ENCODE measurements at places on chromosomes 1 and 21. TPM values are rescaled to one million over a fixed set of nuclear protein-coding genes. Genes with fewer than 3 reads are reported as not detected.

- no peak for DNase-seq
Measured at GRCh38 chr1:7373251-7373650, 397.8 kb upstream of the VAMP3 start.

GRCh38 chr1:90509225-90510048, 207.7 kb downstream of the BARHL2 start:
- DNase-seq: no peak

DNA sequence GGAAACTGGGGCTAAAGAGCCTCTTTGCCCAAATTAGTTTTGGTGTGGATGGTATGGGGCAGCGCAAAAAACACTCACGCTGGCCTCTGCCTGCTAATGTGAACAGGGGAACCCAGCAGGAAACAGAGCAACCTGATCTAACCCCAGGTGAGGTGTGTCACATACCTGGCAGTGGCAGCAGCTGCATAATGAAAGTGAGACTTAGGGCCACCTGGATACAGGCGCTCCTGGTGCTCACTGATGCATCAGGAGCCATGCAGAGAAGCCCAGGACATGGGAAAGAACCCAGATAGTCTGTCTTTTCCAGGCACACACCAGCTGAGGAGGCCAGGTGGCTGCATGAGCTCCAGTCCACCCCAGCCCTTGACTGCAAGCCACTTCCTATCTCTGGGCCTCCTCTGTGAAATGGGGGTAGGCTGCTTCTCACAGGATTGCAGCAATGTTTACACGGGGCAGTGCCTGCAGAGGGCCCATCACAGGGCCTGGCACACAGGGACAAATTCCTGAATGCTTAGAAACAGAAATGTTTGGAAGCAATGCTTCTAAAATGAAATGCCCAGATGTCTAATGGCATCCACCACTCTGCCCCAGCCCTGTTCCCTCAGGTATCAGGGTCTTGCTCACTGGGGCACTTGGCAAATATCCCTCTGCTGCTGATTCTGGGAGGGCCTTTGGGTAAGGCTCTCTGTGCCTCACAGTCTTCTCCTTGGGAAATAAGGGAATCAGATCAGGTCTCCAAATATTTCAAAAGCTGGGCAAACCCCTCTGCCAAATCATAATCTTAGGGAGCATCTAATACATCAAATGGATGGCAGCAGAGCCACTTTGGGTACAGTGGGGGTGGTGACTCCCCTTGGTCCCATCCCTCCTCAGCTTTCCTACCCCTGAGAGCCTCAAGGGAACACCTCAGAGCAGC, 19.9 kb downstream of the DHCR24 start:
- DNase-seq: no peak

DNA sequence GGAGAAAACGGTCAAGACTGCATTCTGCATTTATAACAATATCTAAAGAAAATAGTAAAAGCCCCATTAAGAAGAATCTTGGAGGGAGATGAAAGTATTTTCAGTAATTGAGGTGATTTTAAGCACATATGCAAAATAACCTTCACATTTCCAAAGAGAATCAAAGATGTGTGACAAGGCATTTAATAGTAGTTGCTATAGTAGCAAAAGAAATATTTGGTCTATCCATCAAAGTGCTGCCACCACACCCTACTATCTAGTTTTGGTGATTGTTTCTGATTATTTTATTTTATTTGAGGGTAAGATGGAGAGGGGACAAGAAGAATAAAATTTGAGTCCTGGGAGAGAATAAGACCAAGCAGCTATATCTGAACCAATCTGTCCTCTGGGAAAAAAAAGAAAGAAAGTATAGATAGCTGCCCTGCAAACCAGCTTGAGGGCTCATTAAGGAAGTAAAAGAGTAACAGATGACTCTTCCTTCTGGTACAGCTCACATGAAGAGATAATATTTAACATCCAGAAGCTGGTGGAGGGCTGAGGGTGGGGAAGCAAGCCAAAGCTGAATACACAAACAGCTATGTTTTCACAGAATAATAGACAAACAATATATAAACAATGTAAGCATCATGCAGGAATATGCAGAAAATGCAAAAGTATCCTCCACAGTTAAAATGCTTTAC, 47.2 kb upstream of the RASAL2 start:
- no peak for DNase-seq

DNA sequence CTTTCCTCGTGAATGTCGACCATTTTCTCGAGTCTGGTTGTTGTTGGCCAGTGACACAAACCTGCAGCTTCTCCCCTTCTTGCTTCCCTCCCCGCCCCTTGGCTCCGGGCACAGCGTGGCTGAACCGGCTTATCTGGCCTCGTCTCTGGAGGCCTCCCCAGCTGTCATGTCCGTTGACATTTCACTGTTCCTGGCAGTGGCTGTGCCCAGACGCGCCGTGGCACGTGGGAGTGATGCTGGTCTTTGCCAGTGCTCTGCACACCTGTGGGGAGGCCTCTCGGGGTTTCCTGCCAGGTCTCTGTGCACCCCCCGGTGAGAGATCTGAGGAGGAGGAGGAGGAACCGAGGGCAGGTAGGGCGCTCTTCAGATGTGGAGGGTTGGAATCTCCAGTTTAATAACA, 23.7 kb downstream of the SKI start:
- DNase-seq: no peak

GRCh38 chr1:35340519-35340918, 72.0 kb downstream of the ZMYM4 start:
- DNase-seq: no peak

- DNase-seq: no peak
Measured at GRCh38 chr1:165598676-165599059, 32.4 kb upstream of the MGST3 start.

DNA sequence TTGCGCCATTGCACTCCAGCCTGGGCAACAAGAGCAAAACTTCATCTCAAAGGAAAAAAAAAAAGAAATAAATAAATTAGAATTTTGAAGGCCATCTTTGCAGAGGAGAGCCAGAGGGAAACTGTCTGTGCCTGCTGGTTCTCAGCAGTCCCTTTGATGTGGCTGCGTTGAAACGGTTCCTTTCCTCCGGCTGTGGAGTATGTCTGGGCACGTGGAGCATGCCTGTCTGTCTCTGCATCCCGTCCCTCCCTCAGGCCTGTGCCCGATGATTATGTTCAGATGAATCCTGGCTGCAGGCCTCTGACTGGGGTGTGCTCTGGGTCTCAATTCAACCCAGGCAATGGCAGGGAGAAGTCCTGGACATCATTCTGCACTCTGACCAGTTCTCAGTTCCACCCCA, 33.4 kb downstream of the KIAA1614 start:
- DNase-seq: no peak

- no peak for DNase-seq
Measured at GRCh38 chr1:52356818-52357355, 9.1 kb downstream of the CC2D1B start.

- no peak for DNase-seq
Measured at GRCh38 chr1:8714173-8714572, 103.3 kb downstream of the RERE start.

- DNase-seq: no peak
Measured at GRCh38 chr1:85198864-85199263, 2.0 kb downstream of the SYDE2 start.

- no peak for DNase-seq
Measured at GRCh38 chr1:111989531-111990025, at the start of gene KCND3. Gene KCND3 (minus strand): TSS chr1:111989668.

- no peak for DNase-seq
Measured at GRCh38 chr1:9271283-9271682, 21.4 kb upstream of the SPSB1 start.

DNA sequence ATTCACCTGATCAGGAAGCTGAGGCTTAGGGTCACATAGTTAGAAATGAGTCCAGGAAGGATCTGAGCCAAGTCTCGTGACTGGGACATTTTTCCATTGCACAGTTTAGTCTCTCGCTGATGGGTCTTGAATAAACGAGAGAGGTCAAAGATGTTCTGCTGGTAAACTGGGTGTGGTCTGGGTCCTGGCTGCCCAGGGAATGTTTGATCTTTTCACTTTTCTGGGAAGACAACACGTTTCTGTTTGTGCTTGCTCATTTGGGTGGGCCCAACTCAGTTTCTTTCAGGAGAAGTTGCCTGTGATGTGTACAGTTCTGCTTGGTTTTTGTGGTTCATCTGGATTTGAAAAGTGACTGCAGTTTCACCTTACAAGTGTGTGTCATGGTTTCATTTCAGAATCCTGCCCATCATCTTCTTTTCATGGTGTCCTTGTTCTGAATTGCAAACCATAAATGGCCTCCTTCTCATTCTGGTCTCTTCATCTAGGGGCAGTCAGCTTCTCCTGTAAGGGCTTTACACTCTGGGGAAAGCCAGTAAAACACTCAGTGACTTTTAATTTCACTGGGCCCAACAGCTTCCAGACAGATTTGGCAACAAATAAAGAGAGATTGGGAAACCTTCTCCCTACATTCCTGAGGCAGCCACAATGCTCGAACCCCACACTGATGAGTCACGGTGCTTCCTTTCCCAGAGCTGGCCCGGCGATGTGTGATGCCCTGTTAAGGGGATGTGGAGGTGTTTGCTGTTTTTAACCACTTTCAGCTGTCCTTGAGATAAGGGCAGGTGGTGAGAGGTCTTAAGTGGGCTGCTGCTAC, 7.2 kb upstream of the TACSTD2 start:
- peak; percentile 91 for DNase-seq

DNA sequence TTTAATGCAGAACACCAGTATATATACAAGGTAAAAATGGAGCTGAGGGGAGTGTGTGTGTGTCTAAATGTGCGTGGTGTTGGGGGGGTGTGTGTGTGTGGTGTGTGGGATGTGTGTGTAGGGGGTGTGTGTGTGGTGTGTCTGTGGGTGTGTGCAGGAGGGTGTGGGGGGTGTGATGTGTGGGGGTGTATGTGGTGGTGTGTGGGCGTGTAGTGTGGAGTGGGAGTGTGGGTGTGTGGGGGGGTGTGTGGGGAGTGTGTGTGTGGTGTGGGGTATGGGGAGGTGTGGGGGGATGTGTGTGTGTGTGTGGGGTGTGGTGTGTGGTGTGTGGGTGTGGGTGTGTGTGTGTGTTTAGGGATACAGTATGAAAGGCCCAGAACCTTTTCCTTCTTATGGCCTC, 202.3 kb upstream of the CACYBP start:
- no peak for DNase-seq

DNA sequence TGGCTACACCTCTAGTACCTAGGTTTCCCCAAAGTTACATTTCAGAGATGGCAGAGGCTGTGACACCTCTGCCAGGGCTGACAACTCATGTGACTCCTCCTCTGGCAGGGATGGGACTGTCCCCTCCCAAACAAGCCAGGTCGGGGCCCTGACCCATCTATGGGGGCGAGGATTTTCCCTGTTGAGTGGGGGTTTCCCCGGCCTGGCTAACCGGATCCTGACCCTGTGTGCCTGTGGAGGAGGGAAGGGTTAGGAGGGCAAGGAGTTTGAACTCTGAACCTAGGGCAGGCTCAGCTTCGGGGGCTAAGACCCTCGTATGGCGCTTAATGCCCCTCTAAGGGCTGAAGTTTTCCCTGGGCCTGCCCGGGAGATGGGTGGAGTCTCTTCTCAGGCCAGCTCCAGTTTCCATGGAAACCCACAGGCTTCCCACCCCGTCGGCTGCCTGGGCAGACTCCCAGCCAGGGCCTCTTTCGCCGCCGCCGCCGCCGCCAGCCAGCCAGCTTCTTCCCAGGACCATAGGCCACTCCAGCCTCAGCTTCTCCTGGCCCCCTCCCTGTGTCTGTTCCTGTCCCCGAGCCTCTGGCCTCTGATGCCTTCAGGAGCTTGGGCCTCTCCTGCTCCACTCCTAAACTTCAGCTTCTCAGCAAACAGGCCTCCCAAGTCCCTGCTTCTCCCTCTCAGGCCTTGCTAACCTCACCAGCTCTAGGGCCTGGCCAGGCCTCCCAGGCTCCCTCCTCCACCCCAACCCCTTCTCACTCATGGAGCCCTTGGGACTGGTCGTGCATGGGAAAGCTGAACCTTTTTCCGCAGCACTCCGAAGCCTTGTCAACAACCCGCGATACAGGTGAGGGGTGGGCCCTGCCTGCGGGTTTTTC, at the start of gene BTBD19:
BTBD19 (plus strand) TSS at position 461 of the 875 bp plus-strand sequence; CDS start at position 759, 298 bp downstream.
- peak; percentile 89 for DNase-seq

GRCh38 chr1:91703095-91703494, 182.9 kb downstream of the TGFBR3 start:
- no peak for DNase-seq

GRCh38 chr1:42746436-42747105, 6.5 kb upstream of the CLDN19 start:
- DNase-seq: no peak

DNA sequence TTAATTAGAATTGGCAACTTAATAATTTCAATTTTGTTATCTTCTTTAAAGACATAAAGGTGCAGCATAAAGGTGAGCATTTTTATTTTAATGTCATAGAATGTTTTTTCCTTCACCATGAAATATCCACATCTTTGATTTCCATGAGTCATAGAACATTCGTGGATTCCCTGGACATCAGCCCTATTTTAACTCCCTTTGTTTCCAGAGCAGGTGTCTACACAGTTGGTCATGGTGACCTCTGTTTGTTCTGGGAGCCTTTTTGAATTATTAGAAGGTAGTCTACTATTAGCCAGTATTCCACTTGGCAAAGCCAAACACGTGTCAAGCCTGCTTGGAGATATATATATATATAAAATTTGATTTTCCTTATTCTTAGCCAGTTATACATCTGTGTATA, 572.9 kb downstream of the LTN1 start:
- no peak for DNase-seq

- no peak for DNase-seq
Measured at GRCh38 chr1:229835226-229835625, 209.2 kb downstream of the URB2 start.

- no peak for DNase-seq
Measured at GRCh38 chr1:198264282-198264681, 107.5 kb downstream of the NEK7 start.

- no peak for DNase-seq
Measured at GRCh38 chr1:77831566-77831965, 52.1 kb downstream of the MIGA1 start.

GRCh38 chr1:18387307-18387706, 93.4 kb upstream of the KLHDC7A start:
- DNase-seq: no peak

GRCh38 chr1:92473781-92474495, 12.8 kb downstream of the GFI1 start:
- DNase-seq: no peak

GRCh38 chr21:17461582-17461981, 51.3 kb upstream of the CXADR start:
- no peak for DNase-seq

- no peak for DNase-seq
Measured at GRCh38 chr1:21335750-21336224, 45.5 kb upstream of the ECE1 start.

Gene CRYBG2
- 0.45 TPM for total RNA-seq

Gene RPTN
- not detected for total RNA-seq

Gene NHLH1
- total RNA-seq: not detected

Gene FMO5
- total RNA-seq: 0.21 TPM

Gene CXADR
- 0.23 TPM for total RNA-seq

Gene VHLL
- not detected for total RNA-seq

Gene EFNA4
- total RNA-seq: 5.9 TPM
